ENCODE measurements at places on chromosomes 1 and 21.

DNA sequence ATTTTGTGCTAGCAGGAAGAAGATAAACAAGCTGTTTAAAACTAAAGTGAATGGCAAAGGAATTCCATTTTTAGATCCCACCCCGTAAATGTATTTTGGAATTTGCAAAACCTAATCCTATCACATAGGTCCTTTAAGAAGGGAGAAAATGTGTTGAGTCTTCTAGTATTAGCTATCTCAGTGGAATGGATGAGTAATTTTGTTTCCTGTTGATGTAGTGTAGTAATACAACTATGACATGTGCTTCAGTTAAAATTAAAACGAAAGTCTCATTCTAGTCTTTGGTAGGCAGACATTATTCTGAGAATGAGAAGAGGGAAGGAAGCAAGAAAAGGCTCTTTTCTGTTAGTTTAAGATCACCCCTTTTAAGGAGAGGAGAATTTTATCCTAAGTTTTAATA, 265.9 kb upstream of the C1orf105 start:
- no peak for DNase-seq

DNA sequence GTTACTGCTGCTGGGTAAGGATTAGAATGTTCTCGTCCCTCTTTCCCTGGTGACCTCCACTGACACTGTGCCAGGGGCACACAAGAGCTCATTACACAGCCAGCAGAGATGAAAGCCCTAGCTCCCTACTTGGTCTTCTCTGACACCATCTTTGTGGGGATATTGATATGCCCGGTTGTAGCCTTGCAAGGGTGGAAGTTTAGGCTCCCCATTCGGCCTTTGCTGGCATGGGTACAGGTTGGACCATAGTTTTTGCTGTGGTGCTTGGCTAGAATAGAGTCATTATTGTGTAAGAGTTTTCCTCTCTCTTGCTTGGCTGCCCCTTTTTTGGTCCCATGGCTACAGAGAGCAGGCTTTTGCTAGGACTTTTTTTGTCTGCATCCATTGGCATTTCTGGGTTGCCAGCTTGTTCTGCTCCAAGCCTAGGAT, 12.3 kb downstream of the RAB4A start:
- no peak for DNase-seq

- no peak for DNase-seq
Measured at GRCh38 chr1:25856856-25857255, 2.4 kb downstream of the AUNIP start.

GRCh38 chr1:230760360-230760827, 13.2 kb downstream of the CAPN9 start:
- DNase-seq = no peak

GRCh38 chr1:81213279-81213678, 587.5 kb upstream of the ADGRL2 start:
- DNase-seq = no peak
